ENCODE measurements at places on chromosomes 1 and 21.

DNA sequence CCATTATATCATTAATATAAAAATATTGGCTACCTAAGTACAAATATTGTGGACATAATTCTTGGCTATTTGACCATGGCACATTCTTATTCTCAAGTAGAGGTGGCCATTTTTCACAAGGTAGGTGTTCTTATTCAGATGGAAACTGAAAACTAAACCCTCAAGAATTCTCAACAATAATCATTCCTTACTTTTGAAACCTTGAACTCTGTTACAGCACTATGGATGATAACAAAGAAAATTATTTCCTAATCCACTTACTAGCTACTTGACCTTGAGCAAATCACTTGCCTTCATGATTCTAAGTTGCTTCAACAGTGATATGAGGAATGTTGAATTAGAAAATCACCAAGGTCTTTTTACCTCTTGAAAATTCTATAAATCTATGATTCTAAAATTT lies 482.2 kb downstream of the PTPRC start:
- no peaks in the 10 kb centered on the region for H3K27me3 ChIP-seq
- no peak for DNase-seq
- no peak overlapping the region for H3K4me3 ChIP-seq
- no peak overlapping the region for H3K27ac ChIP-seq
- peaks cover 12% of the 10 kb centered on the region for H3K4me1 ChIP-seq
- peaks cover 2% of the 10 kb centered on the region for H3K36me3 ChIP-seq

DNA sequence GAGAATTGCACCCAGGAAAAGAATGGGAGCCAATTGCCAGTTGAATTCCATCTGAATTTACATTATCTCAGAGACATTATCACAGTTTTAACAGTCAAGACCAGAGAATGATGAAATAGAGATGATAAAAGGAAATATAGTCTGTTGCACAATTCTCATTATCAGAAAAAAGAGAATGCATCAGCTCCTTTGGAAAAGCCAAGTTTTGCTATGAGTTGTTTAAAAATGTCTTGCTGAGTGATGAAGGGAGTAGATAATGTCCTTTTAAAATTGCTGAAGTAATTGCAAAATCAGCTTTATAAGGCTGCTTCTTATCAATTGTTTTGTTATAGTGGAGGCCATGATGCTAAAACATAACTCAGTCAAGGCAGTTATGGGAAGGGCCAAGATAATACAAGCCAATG lies 37.9 kb upstream of the EEIG2 start:
- DNase-seq = no peak
- H3K27me3 ChIP-seq = peaks cover 24% of the 10 kb centered on the region
- H3K36me3 ChIP-seq = no peaks in the 10 kb centered on the region
- no peak overlapping the region for H3K4me3 ChIP-seq
- no peak overlapping the region for H3K27ac ChIP-seq

GRCh38 chr21:38032082-38032801 lies 116.0 kb upstream of the KCNJ6 start:
- no peaks in the 10 kb centered on the region for H3K36me3 ChIP-seq
- no peaks in the 10 kb centered on the region for H3K4me1 ChIP-seq
- H3K4me3 ChIP-seq = no peak overlapping the region
- DNase-seq = no peak
- no peak overlapping the region for H3K27ac ChIP-seq

- H3K27me3 ChIP-seq = no peaks in the 10 kb centered on the region
- no peak overlapping the region for H3K27ac ChIP-seq
- peaks cover 10% of the 10 kb centered on the region for H3K36me3 ChIP-seq
Observed at GRCh38 chr1:180815188-180815587, 97.5 kb upstream of the KIAA1614 start.

DNA sequence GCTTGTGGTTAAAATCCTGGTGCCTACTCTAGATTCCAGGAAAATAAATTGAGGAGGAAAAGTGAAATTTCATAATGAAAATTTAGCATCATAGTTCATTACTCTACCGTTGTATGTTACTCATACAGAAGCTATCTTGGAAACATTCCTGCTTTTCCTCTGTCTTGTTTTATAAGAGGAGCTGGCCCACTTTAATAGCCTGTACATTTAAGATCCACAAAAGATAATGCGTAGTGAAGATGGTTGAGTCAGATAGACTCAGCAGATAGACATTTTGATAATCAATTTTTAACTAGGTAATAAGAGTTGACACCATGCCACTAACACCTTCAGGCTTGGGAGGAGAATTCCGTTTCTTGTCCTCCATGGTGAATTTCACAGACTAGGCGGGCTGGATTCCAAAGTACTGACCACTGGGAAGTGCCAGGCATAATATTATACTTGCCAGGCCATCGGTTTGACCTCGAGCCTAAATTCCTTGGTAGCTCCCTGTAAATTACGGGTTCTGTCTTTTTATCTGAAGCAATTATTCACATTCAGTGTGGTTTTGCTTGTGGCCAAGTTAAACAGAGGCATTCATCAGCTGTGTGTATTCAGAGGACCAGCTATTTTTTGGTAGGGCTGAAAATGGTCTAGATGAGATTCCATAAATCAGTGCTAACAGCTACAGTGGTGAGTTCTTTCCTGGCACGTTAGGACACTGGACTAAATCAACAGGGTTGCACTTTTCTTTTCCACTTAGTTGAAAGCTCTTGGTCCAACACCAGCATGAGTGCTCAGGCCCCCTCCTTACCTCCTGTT lies 111.9 kb upstream of the KAZN start:
- H3K36me3 ChIP-seq = no peaks in the 10 kb centered on the region
- no peaks in the 10 kb centered on the region for H3K4me1 ChIP-seq
- no peak for DNase-seq
- H3K4me3 ChIP-seq = no peak overlapping the region

GRCh38 chr1:114108751-114109255 lies 44.9 kb downstream of the SYT6 start:
- DNase-seq = no peak
- H3K27me3 ChIP-seq = no peaks in the 10 kb centered on the region
- H3K36me3 ChIP-seq = no peaks in the 10 kb centered on the region
- no peak overlapping the region for H3K4me3 ChIP-seq
- no peak overlapping the region for H3K27ac ChIP-seq

DNA sequence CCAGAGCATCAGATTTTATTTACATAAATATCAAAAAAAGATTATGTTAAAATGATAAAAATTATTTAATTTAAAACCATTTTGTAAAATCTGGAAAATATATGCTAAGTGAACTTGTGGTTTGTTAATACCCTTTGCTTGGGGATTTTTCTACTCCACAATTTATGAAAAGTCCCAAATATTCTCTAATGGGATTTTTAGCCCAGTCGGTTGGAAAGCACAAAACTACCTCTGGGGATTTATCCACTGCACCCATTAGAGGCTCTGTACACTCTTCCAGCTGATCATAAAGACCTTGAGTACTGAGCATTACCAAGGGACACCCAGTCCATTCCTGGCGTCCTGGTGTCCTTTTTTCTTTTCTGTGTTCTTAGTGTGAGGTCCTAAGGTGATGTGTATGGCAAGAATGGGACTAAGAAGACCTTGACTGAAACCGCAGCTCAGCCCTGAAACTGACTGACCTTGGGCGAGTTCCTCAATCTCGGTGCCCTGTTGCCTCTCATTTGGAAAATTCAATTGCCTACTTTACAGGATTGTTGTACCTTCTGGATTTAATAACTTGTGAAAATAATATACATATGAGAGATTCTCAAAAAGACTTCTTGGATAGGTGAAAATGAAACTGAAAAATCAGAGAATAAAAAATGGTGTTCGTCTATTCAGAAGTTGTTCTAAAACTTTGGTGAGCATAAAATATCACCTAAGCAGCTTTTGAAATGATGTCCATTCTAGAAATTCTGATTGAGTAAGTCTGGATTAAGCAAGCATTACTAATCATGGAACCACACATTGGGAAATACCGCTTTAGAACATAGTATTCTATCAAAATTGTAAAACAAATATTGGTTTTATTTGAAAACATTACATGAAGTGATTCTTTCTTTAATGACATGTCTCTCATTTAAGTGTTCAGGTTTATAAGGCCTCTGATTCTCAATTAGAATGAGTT lies 21.5 kb upstream of the SAMSN1 start:
- DNase-seq = no peak
- no peak overlapping the region for H3K27ac ChIP-seq
- no peaks in the 10 kb centered on the region for H3K27me3 ChIP-seq
- H3K4me3 ChIP-seq = no peak overlapping the region
- H3K36me3 ChIP-seq = peaks cover 26% of the 10 kb centered on the region

- no peaks in the 10 kb centered on the region for H3K27me3 ChIP-seq
- no peak overlapping the region for H3K27ac ChIP-seq
- H3K36me3 ChIP-seq = no peaks in the 10 kb centered on the region
- DNase-seq = no peak
- H3K4me1 ChIP-seq = no peaks in the 10 kb centered on the region
Observed at GRCh38 chr21:27275294-27275927, 308.5 kb upstream of the ADAMTS5 start.

DNA sequence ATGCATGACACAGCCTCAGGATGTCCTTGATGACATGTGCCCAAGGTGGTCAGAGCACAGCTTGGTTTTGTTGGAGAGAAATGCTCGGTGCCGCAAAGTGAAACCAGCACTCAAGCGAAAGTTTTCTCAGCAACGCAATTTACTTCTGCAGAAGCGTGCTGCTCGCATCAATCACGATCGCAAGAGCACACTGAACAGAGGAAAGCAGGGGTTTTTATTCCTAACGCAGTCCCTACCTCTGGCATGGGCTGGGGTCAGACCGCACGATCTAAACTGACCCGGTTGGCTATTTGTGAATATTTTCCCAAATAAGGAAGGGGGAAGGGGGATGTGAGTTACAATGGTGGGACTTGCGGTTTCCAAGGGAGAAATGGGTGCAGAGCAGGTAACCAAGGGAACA lies 809 bp upstream of the ZNF669 start:
- peaks cover 21% of the 10 kb centered on the region for H3K4me1 ChIP-seq
- peak overlapping the region; percentile 90 for H3K4me3 ChIP-seq
- H3K36me3 ChIP-seq = peaks cover 42% of the 10 kb centered on the region
- H3K27me3 ChIP-seq = peaks cover 17% of the 10 kb centered on the region
- peak overlapping the region; percentile 4 for H3K27ac ChIP-seq

- no peak overlapping the region for H3K27ac ChIP-seq
- H3K4me1 ChIP-seq = peaks cover 7% of the 10 kb centered on the region
- no peaks in the 10 kb centered on the region for H3K27me3 ChIP-seq
- DNase-seq = no peak
Observed at GRCh38 chr1:168005529-168005928, 68.7 kb upstream of the MPC2 start.

DNA sequence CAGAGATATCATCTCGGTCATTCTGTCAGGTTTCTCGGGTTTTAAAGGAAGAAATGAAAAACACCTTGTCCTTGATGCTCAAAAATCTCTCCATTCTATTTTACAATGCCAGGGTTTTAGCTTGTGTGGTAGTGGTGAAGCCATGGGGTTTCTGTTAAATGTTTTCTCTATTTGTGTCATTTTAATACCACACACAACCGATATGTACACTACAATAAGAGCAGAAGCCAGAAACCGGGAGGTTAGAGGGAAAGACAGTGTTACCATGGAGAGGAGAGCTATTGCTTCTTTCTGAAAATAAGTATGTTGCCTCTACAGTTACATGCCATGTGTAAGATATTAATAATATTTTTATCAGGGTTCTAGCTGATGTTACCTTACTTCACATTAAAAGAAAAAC lies 2.8 kb downstream of the SLC35D1 start:
- no peak overlapping the region for H3K4me3 ChIP-seq
- H3K27ac ChIP-seq = no peak overlapping the region
- H3K36me3 ChIP-seq = peaks cover 35% of the 10 kb centered on the region

- no peak overlapping the region for H3K4me3 ChIP-seq
- H3K36me3 ChIP-seq = no peaks in the 10 kb centered on the region
- H3K4me1 ChIP-seq = no peaks in the 10 kb centered on the region
Observed at GRCh38 chr1:56406821-56407220, 172.5 kb downstream of the PLPP3 start.

DNA sequence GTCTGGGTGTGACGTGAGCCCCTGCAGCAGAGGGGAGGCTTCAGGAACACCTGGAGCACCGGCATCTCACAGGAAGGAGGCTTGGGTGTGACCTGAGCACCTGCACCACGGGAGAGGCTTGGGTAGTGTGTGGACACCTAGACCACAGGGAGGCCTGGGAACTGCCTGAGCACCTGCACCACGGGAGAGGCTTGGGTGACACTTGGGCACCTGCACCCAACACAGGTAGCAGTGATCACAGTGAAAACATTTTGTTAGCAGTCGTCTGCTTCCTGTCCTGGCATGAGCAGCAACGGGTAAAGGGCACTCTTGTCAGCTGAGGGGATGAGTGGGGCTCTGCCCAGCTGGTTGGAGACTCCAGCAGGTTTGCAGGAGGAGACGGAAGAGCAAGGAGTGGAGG lies 22.4 kb downstream of the LRRC3 start:
- H3K4me1 ChIP-seq = peaks cover 2% of the 10 kb centered on the region
- no peak overlapping the region for H3K4me3 ChIP-seq
- H3K36me3 ChIP-seq = no peaks in the 10 kb centered on the region
- no peak for DNase-seq

GRCh38 chr1:4754816-4755215 lies 100.4 kb downstream of the AJAP1 start:
- no peaks in the 10 kb centered on the region for H3K36me3 ChIP-seq
- no peaks in the 10 kb centered on the region for H3K4me1 ChIP-seq
- DNase-seq = no peak
- no peak overlapping the region for H3K4me3 ChIP-seq

DNA sequence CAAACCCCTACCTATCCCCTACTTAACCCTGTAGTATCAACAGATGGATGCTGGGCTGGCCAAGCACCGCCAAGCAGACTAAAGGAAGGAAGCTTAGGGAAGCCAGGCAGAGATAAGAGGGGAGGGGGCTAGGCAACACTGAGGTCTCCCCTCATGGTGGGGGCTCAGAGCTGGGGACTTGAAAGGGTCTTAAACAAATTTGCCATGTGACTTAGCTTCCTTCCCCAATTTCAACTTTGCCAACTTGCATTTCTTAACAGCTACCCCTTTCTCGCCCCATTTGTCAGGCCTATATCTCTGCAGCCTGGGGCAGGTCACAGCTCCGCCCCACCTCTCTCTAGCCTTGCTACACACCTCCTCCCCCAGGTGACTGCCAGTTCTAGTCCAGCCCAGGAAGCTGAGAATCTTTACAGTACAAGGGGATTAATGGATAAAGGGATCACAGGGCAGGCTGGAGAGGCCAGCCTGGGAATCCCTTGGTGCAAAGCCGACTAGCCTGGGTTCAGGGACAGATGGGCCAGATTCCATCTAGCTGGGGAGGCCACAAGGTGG lies 3.4 kb downstream of the KIF21B start:
- H3K4me1 ChIP-seq = peaks cover 71% of the 10 kb centered on the region
- peak overlapping the region; percentile 93 for H3K4me3 ChIP-seq
- H3K36me3 ChIP-seq = peaks cover 68% of the 10 kb centered on the region
- peak; percentile 79 for DNase-seq

GRCh38 chr1:184524248-184524647 lies 137.4 kb downstream of the C1orf21 start:
- no peak overlapping the region for H3K4me3 ChIP-seq
- H3K36me3 ChIP-seq = no peaks in the 10 kb centered on the region
- no peak for DNase-seq
- H3K27ac ChIP-seq = no peak overlapping the region

- no peaks in the 10 kb centered on the region for H3K4me1 ChIP-seq
- no peaks in the 10 kb centered on the region for H3K36me3 ChIP-seq
- H3K27ac ChIP-seq = no peak overlapping the region
Observed at GRCh38 chr1:109677459-109677858, 9.6 kb downstream of the GSTM2 start.

- no peaks in the 10 kb centered on the region for H3K27me3 ChIP-seq
- DNase-seq = no peak
- H3K4me1 ChIP-seq = no peaks in the 10 kb centered on the region
- no peaks in the 10 kb centered on the region for H3K36me3 ChIP-seq
- H3K4me3 ChIP-seq = no peak overlapping the region
- H3K27ac ChIP-seq = no peak overlapping the region
Observed at GRCh38 chr1:189463166-189463565, 1014.5 kb downstream of the BRINP3 start.

All from activated CD8-positive, alpha-beta T cell treated with anti-CD3 and anti-CD28 coated beads, Interleukin-2, amount 10 ng/mL, durations not matched to agents 7 days and 5 days (primary cell).